ENCODE measurements at places on chromosomes 4 and X. TPM values are rescaled to one million over a fixed set of nuclear protein-coding genes. Genes with fewer than 3 reads are reported as not detected.

- no peak for DNase-seq
Measured at GRCh38 chrX:9370893-9371292, 94.0 kb upstream of the TBL1X start.

GRCh38 chrX:119605464-119606279 lies 552 bp downstream of the NKRF start:
- DNase-seq = peak; percentile 60

DNA sequence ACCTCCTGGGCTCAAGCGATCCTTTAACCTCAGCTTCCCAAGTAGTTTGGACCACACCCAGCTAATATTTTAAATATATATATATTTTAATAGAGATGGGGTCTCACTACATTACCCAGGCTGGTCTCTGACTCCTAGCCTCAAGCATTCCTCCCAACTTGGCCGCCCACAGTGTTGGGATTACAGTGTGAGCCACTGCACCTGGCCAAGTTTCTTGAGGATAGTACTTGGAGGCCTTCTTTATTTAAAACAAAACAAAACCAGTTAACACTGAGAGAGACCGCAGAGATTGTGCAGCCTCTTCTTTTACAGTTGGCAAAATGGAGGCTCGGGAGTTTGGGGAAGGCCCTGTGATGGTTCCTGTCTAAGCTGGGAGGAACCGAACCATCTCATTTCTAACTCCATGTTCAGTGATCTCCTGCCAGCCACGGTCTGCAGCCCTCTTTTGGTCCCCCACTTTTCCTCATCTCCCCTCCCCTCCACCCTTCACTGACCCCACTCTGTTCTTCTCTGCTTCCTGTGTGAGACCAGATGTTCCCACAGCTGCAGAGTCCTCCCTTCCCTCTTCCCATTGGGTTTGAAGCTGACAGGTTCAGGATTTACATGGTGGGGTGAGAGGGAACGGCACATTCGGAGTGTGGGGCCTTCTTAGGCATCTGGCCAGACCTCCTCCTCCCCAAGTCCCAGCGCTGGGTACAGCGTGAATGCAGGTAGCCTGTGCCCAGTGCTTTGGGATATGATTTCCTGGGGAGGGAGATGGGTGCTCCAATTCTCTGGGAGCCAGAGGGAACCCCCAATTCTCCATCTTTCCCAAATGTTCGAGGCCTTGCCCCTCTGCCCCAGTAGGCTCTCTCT lies 1.4 kb upstream of the SORCS2 start:
- no peak for DNase-seq

GRCh38 chr4:144501231-144501780 lies 144.7 kb upstream of the HHIP start:
- no peak for DNase-seq

The CCNA2 gene
- 0.83 TPM for total RNA-seq

The RNF175 gene
- not detected for total RNA-seq

The FAT4 gene
- total RNA-seq = 2.8 TPM

The MAOA gene
- total RNA-seq = 85.7 TPM

Measured in right lobe of liver (tissue), 6 donors.